ENCODE measurements at places on chromosomes 16 and 17.

- no peak for DNase-seq
Measured at GRCh38 chr16:84503751-84504395, 586 bp downstream of the MEAK7 start.

- no peak for DNase-seq
Measured at GRCh38 chr16:77327717-77328116, 107.1 kb downstream of the ADAMTS18 start.

DNA sequence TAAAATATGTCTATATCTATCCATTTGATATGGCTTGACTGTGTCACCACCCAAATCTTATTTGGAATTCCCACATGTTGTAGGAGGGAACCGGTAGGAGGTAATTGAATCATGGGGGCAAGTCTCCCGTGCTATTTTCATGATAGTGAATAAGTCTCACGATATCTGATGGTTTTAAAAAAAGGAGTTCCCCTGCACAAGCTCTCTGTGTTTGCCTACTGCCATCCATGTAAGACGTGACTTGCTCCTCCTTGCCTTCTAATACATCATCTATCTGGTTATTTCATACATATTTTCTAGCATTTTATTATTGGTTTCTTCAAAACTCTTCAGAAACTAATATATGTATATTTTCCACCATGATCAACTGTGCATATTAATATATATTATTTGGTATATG lies 57.3 kb upstream of the AMZ2 start:
- no peak for DNase-seq

DNA sequence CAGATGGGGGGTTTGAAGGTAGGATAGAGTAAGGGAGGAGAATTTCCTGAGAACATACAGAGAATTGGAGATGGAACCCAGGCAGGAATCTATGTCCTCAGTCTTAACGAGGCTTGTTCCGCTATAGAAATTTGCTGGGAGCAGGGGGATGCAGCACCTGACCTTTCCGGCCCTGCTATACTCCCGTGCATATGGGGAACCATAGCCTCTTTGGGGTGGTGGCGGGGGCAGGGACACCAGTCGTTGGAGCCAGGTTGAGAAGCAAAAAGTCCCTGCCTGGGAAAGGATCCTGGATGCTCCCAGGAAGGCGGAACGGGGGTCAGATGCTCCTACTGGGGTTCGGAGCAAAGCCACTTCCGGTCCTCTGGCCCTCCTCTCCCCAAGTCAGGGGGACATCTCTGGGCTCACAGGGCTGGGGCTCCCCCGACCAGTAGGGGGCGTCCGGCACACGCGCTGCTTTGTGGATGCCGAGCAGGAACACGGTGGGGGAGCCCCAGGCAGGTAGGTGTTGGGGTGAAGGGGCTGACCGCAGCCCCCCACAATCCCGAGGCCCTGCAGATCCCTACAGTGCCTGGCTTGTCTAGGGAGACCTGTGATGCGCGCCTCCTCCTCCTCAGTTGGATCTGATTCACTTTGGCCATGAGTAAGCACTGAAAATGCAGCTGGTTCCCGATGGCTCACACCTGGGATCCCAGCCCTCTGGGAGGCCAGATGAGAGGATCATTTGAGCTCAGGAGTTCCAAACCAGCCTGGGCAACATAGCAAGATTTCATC lies 15.5 kb upstream of the TFAP4 start:
- peak; percentile 51 for DNase-seq

DNA sequence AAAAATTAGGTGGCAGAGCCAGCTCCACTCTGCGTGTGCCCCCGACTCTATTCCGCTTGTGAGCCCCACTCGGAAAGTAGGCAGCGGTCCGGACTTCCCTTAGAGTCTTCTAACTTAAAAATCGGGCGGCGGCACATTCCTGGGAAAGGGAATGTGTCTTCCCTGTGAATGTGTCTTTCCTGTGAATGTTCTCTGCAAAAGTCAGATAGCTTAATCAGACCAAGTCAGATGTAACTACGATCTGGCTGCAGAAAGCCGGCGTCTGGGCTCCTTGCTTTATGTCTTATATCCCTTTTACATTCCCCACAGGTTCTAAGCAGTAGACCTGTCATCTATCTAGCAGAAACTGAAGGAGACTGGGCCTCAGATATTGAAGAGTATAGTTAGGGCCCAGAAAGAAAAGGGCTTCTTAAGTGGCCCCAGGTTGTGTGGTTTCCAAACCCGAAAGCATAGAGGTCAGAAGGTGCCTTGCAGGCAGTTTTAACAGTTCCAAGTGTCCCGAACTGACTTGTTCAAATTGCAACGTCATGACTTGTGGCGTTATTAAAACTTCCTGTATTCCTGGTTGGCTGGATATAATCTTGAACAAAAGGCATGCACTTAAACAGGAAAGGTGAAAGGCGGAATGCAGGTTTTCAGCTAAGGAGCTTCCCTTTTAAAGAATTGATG lies 601 bp downstream of the PHKB start:
- DNase-seq = peak; percentile 59

DNA sequence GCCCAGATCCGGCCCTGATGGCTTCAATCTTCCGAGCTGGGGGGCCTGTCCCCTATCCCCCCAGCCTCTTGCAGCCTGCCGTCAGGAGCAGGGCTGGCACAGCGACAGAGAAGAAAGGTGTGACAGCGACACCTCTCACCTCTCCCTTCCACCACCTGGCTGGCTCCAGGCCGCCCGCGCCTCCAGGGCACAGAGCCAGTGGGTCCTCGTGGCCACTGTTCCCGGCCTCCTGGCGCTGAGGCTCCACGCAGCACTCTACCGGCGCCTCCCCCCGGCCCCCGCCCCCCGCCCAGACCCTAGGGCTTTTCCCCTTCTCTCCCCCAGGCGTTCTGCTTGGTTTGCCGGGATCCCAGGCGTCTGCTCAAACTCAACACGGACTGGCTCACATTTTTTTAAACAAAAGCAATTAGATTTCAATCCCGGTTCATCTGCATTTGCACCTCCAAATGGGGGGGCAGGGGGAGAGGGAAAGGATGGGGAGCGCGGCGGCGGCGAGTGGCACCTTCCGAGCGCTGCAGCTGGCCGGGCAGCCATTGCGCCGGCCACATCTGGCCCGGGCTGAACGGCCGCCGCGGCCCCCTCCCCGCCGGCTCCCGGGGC lies 12.8 kb upstream of the CBX8 start:
- no peak for DNase-seq

GRCh38 chr16:12000032-12000431 lies 23.5 kb downstream of the SNX29 start:
- no peak for DNase-seq

DNA sequence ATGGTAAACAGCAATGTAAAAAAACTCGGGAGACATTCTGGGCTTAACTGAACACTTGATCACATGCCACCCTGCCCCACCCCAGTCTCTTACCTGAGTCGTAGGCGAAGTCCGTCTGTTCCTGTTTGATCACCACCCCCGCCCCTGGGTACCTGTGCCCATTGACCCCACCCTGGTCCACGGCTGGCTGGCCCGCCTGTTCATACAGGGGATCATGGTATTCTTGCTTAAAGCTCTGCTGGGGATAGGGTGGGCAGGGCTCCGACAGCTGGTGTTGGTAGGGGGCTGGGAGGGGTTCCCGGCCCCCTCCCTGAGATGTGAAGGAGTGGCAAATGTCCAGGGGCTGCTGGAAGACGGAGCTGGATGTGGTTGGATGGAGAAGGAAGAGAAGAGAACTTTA lies 13.6 kb downstream of the ETV4 start:
- DNase-seq = no peak

GRCh38 chr17:8324923-8325322 lies 14.7 kb upstream of the ODF4 start:
- no peak for DNase-seq

GRCh38 chr17:80047176-80047575 lies 10.7 kb downstream of the CCDC40 start:
- DNase-seq = no peak

GRCh38 chr17:66392783-66393437 lies 90.5 kb downstream of the PRKCA start:
- no peak for DNase-seq

DNA sequence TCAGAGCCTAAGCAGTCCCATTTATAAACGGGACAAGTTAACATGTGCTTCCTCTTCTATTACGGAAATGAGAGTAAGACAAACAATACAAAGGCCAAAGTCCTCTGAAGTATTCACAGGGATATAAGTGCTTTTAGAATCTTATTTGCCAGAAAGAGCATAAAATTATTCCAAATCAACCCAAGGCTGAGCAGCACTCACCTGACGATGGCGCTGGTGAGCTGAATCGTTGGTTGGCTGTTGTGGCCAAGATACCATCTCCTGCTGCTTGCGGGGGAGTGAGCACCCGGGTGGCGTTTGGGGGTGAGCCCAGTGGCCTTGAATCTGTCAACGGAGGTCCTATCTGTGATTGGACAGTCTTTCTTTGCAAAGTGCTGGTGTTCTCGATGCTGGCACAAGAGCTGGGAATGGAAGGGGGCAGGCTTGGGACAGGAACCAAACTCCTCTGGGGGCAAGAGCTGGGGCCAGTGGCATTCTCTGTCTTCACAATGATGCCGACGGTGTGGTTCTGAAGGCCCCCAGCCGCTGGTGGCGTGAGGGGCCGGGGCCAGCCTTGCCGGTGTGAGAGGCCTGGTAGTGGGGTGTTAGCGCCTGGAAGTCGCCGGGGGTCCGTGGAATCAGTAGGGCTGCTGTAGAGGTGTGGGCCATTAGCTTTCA lies 9.5 kb upstream of the DHRS13 start:
- no peak for DNase-seq

GRCh38 chr17:5011928-5012327 lies 14.2 kb downstream of the KIF1C start:
- peak; percentile 59 for DNase-seq

- no peak for DNase-seq
Measured at GRCh38 chr16:85338638-85338982, 226.3 kb upstream of the CIBAR2 start.

DNA sequence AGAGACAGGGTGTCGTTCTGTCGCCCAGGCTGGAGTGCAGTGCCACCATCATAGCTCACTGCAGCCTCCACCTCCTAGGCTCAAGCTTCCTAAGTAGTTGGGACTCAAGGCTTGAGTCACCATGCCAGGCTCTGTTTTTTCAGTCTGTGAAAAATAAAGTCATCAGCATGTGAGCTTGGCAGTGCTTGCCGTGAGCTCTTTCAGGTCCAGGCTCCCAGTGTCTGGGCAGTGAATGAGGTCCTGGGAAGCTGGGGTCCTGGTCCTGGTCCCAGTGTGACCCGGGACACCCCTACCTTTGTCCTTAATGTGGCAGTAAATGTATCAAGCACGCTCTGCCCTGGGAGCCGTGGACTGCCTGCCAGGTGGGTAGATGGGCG lies 22.9 kb upstream of the RPL13 start:
- DNase-seq = no peak

GRCh38 chr17:74296548-74296936 lies 22.5 kb downstream of the DNAI2 start:
- peak; percentile 73 for DNase-seq

DNA sequence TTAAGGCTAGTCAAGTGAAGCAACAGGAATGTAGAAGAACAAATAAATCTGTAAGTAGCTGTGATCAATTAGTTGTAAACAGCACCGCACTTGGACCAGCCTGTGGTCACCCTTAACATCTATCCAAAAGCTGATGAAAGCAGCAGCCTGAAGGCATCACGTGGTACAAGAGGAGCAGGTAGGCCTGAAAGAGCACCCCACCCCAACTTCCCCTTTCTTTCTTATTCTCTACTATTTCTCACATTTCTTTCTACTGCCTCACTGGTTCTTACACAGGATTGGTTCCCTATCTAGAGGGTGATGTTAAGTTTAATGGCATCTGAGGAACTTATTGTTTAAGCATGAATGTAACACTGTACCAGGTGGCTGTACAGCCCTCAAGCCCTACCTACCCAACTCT lies 42.6 kb upstream of the CLEC18B start:
- DNase-seq = no peak
